Astrocyte (in vitro differentiated cells and primary cell): ENCODE measurements at places on chromosomes 1 and 21.

DNA sequence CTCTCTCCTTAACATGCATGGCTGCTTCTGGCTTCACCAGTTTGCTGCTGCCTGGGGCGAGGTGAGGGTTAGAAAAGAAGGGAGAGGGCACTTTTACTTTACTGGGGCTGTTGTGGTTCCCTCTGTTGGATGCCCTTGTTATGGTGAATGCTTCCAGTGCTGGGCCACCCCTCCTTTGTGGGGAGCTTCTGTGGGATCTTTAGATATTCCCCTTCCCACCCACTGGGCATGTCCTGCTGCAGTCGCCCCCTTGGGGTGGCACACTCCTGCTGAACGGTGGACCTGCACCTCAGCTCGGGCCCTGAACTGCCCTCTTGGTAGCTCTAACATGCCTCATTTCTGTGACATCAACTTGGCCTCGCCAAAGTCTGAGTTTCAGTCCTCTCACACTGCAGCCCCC, 6.0 kb downstream of the TNN start:
- no peak for DNase-seq

DNA sequence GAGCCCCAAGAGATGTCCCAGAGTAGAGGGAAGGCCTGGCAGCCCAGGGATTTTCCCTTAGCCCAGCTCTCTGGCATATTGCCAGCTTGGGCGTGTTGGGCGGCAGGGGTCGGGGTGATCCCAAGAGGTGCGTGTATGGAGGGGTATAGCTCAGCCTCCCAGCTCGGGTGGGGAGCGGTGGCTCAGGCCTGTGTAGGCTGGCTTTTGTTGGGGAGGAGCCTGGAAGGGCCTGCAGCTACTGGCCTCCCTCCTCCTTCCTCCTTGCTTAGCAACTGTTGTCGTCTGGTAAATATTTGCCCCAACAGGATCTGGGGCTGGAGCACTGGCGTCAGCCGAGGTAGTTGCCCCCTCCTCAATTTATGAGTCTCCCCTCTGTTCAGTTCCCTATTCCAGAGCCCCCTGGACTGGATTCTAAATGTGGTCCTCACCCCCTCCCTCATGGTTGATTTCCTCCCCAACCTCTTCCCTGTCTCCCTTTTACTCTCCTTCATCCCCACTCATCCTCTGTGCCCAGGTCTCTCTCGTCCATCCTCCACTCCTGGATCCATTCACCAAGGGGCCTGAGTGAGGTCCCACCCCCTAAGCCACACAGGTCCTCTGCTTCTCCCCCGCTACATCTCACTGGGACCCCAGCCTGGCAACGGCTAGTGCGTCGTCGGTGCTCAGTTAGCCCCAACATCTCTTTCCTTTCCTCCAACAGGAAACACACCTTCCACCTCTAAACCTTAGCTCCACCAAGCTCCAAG, 10.3 kb upstream of the LMNA start:
- peak; percentile 72 for DNase-seq

GRCh38 chr1:37281354-37281753, 193.0 kb upstream of the ZC3H12A start:
- no peak for DNase-seq

DNA sequence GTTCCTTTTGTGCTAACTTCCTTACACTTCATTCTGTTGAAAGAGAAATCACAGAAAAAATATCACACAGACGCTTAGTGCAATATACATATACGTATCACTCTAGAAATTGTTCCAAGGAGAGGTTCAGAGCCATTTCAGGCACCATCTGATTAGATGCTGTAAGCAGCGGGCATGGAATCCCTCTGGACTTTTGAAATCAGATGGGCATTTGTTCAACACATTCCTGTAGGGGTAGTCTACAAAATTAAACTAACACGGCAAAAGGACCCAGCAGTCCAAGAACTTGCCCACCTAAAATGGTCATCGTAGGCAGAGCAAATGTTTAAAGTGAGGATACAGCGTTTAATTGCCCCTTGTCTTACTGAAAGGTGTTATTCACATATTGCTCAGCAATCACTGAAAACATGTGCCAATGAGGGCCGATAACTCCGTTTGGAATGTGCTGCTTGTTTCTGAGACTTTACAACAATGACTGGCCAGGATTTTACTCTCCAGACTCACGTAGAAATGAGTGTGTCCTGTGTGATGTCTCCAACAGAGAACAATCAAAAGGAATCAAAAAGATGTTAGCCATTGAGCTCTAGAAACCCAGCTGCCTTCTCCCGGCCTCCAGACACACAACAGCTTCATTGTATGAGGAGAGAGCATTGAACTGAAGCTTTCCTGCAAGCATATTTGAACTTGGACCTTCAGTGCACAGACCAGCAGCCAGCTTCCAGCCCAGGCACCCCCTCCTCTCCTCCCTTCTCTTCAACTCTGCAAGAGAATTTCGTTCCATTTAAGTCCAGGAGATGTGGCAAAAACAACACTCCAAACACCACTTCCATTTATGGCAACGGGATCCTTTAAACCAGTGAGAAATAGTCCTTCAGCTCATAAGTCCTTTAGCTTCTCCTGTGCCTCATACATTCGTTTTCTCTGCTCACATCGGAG, 32.1 kb upstream of the ADORA3 start:
- peak; percentile 25 for DNase-seq

GRCh38 chr1:19485362-19486187, at the start of gene CAPZB:
Gene CAPZB (minus strand): TSS chr1:19485539. CDS start chr1:19485438, 101 bp downstream.
- DNase-seq, result peak; percentile 63

DNA sequence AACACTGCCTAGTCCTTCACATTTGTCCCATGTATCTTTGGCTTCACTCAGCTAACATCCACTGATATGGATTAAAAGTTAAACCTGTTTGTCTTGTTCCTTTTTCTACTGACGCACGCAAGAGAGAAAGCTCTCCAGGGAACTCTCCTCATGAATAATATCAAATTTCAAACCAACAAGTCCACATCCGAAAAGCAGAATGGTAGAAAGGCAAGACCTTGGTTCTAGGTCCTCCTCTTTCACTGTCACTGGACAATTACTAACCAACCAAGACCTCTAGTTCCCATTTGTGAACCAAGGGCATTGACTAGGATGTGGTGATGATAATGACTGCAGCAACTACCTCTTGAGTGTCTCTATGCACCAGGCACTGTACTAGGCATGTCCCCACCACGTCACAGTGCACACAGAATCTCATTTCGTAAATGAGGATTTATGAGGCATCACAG, 8.4 kb downstream of the PLPP3 start:
- DNase-seq, result no peak

- DNase-seq, result no peak
These were observed 351.9 kb upstream of the CAMK1G start for GRCh38 chr1:209231476-209232156.

DNA sequence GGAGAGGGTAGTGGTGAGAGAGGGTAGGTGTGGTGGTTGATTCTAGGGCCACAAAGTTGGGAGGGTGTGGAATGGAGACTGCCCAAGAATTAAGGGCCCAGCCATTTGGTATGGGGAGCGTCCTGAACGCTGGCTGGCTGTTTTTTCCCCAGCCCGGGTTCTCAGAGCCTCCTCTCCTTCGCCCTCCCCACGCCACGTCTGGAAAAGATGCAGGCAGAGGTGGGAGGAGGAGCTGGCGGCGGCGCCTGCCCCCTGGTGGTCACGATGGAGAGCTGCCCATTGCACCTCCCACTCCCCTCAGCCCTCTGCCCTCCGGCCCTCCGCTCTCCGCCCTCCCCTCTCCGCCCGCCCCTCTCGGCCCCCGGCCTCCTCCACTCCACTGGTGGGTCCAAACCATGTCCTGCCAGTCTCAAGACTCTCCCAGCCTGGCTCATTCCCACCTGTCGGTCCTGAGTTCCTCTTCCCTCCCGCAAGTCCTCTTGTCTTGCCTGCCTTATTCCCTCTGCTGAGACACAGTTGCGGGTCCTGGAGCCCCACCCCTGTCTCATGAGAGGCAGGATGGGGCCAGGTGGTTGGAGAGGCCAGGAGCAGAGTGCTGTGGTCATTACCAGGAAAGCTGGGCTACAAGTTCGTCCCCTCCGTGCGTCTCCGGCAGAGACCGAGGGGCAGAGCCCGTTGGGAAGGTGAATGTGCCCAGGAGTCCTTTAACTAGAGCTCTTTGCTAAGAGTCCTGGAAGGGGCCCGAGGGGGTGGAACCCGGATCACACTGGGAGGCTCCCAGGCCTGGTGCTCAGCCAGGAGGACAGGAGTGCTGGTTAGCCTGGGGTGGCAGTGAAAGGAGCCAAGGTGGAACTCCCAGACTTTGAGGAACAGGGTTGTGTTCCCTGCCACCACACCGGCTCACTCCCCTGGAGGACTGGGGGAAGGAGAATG, 22.6 kb downstream of the ETNK2 start:
- DNase-seq, result peak; percentile 30

DNA sequence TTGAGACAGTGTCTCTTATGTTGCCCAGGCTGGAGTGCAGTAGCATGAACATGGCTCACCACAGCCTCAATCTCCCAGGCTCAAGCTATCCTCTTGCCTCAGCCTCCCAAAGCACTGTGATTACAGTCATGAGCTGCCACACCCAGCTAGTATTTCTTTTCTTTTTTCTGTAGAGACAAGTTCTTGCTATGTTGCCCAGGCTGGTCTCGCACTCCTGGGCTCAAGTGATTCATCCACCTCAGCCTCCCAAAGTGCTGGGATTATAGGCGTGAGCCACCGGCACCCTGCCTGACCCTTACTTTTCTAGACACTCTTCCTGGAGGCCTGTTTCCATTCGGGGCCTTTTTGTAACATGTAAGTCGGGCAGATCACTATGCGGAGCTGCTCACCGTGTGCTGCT, 30.1 kb upstream of the SRP9 start:
- no peak for DNase-seq

- DNase-seq, result no peak
These were observed 244.9 kb upstream of the NRIP1 start for GRCh38 chr21:15309721-15310120.

DNA sequence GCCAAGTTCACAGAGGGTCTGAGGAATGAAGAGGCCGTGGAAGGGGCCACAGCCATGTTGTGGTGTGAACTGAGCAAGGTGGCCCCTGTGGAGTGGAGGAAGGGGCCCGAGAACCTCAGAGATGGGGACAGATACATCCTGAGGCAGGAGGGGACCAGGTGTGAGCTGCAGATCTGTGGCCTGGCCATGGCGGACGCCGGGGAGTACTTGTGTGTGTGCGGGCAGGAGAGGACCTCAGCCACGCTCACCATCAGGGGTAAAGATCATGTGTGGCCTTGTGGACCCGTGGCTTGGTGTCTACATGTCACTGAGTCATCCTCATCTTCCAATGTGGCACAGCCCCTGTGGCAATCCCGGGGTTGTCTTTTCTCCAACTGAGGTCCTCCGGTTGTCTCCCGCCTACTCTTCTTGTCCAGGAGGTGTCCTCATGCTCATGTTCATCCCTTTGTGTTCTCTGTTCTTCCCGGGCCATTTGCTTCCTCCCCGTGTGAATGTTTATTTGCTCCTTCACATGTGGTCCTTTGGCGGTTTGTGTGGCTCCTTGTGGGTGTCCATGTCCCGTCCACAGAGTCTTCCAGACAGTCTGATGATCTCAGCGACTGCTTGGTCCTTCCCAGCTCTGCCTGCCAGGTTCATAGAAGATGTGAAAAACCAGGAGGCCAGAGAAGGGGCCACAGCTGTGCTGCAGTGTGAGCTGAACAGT, 84.2 kb downstream of the OBSCN start:
- DNase-seq, result no peak

DNA sequence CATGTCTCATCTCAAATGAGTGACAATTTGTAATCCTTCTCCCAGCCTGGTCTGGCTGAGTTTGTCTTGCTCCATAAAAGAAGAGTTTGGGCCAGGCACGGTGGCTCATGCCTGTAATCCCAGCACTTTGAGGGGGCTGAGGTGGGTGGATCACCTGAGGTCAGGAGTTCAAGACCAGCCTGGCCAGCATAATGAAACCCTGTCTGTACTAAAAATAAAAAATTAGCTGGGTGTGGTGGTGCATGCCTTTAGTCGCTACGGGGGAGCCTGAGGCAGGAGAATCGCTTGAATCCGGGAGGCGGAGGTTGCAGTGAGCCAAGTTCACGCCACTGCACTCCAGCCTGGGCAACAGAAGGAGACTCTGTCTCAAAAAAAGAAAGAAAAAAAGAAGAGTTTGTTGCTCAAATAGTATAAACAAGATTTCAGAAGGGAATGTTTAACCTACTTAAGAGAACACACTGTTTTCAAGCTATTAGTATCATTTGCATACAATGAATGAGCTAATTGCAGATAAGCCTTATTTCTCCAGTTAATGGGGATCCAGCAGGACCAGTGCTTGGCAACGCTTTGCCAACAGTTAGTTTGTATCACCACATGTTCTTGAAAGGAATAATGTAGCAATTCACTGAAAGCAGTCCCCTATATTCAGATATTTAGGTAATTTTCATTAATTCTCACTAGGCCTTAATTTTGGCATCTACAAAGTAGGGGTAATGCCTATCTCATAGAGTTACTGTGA, 15.9 kb downstream of the KLHDC7A start:
- DNase-seq, result no peak

DNA sequence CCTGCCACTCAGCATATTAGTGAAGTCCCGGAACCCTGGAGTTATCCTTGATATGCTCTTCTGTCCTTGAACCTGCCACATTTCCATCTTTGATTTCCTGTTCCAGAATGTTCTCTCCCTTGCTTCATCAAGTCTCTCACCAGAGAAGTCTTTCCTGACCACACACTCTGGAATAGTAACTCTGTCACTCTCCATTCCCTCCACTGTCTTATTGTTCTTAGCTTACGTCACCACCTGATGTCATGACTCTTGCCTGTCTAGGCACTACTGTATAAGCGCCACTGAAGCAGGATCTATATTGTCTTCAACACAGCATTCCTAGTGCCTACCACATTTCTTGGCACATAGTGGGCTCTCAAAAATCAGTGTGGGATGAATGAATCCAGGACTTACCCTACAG, 65.4 kb upstream of the SMYD2 start:
- DNase-seq, result no peak

GRCh38 chr1:29264773-29265389, 28.6 kb downstream of the PTPRU start:
- DNase-seq, result peak; percentile 78

GRCh38 chr1:64480999-64481772, 11.3 kb downstream of the CACHD1 start:
- DNase-seq, result no peak

DNA sequence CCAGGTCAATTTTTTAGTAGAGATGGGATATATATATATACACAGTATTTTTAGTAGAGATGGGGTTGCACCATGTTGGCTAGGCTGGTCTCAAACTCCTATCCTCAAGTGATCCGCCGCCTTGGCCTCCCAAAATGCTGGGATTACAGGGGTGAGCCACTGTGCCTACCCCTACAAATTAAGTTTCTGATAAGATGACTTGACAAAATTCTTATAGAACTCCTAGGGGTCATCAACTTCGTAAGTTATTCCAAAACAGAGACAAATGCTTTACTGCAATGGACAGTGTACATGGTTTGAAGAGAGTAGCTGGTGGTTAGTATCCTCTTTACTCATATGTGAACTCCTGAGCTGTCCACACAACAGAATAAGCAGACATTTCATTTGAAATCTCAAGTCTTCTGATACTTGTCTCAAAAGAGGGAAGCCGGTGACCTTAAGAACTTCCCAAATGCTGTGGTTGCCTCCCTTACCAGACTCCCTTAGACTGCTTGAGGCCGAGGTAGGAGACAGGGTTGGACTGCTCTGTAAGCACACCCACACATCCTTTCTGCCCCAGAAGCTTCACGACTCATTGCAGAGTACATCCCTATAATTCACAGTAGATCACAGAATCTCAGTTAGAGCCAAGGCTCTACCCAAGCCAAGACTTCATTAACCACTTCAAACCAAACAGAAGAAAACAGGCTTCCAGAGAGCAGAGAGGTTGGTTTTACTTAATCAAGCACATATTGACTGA, 244.1 kb upstream of the IRF2BP2 start:
- DNase-seq, result peak; percentile 27

GRCh38 chr1:53944469-53945182, 873 bp downstream of the IFT25 start:
- no peak for DNase-seq
